Stimulated activated memory B cell treated with anti-CD40 and anti-IgM and Interleukin-4, amounts not matched to agents 10 μg/mL and 1 μg/mL and 100 μg/mL, for 72 hours (primary cell): ENCODE measurements at places on chromosomes 5 and 9.

DNA sequence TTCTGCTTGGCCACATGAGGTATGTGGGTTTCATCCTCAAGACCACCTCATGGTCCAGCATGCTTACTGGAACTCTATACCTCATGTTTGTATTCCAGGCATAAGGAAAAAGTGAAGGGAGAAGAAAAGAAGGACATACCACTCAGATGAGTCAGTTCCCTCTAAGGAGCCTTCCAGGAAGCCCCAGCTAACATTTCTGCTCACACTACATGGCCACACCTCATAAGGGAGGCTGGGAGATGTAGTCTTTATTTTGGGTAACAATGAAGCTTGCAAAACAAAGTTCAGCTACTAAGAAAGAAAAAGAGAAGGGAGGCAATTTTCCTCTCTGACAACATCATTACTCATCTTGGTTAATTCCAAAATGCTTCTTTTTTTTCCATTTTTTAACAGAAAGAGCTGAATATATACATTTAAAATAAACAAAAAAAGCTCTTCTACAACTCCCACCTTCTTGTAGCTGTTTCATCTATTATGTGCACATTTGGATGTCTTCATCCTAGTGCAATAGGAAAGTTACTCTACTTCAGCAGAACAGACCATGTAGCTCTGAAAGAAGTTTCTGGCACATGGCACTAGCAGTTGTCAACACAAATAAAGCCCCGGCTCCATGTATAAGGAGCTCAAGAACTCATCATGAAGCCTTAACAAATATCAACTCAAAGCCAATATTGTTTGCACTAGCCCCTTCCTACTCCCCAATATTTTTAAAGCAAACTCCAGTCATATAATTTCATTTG is 123.6 kb upstream of the CCDC112 start:
- ATAC-seq = no peak
- H3K4me3 ChIP-seq = no peak overlapping the region
- H3K27ac ChIP-seq = no peak overlapping the region
- H3K27me3 ChIP-seq = no peaks in the 10 kb centered on the region

GRCh38 chr5:73748510-73749400 is 122.8 kb downstream of the ARHGEF28 start:
- H3K4me3 ChIP-seq = no peak overlapping the region
- no peaks in the 10 kb centered on the region for H3K36me3 ChIP-seq
- no peak overlapping the region for H3K27ac ChIP-seq
- ATAC-seq = no peak

- ATAC-seq = no peak
- H3K27me3 ChIP-seq = peaks cover 34% of the 10 kb centered on the region
- no peak overlapping the region for H3K27ac ChIP-seq
- H3K4me3 ChIP-seq = no peak overlapping the region
These were observed 14.9 kb upstream of the CERCAM start for GRCh38 chr9:128405780-128406171.

GRCh38 chr5:134374232-134374631 is 2.9 kb downstream of the UBE2B start:
- peaks cover 16% of the 10 kb centered on the region for H3K36me3 ChIP-seq
- ATAC-seq = no peak
- no peak overlapping the region for H3K27ac ChIP-seq
- no peak overlapping the region for H3K4me3 ChIP-seq
- peaks cover 38% of the 10 kb centered on the region for H3K4me1 ChIP-seq
- H3K27me3 ChIP-seq = no peaks in the 10 kb centered on the region

DNA sequence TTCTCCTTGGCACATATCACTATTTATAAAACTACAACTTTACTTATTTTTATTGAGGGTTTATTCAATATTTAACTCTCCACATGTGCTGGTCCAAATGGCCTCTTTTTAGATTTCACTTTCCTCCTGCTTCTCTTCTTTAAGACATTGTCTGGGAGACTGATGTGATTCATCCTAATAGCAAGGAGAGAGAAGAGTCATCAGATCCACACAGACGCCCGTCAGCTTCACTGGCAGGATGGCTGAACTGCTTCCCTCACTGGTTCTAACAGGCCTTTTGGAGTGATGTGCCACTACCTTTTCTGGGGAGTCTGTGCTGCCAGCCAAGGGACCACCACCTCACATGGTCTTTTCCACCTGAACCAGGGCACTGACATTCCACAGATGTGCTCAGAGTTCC is 16.5 kb upstream of the ROR2 start:
- ATAC-seq = no peak
- peaks cover 63% of the 10 kb centered on the region for H3K27me3 ChIP-seq
- H3K4me1 ChIP-seq = no peaks in the 10 kb centered on the region
- no peak overlapping the region for H3K4me3 ChIP-seq
- no peak overlapping the region for H3K27ac ChIP-seq
